ENCODE measurements at places on chromosomes 6 and 20. TPM values are rescaled to one million over a fixed set of nuclear protein-coding genes. Genes with fewer than 3 reads are reported as not detected.

FAM83C gene
- total RNA-seq, result not detected

ADAT2 gene
- 2.3 TPM for total RNA-seq

STX11 gene
- total RNA-seq, result under 0.01 TPM

PCK1 gene
- total RNA-seq, result not detected

RAB5IF gene
- total RNA-seq, result 131 TPM

KLC4 gene
- total RNA-seq, result 21.6 TPM

MMP24OS gene
- total RNA-seq, result 30.7 TPM

FLOT1 gene
- total RNA-seq, result 234 TPM

MKKS gene
- 3.7 TPM for total RNA-seq

FRK gene
- 0.18 TPM for total RNA-seq

CNBD2 gene
- 2.0 TPM for total RNA-seq

ABCC10 gene
- 14.7 TPM for total RNA-seq

SEL1L2 gene
- total RNA-seq, result not detected

GNAS-AS1 gene
- not detected for total RNA-seq

AFG1L gene
- total RNA-seq, result 2.9 TPM

ATP6V1G2 gene
- total RNA-seq, result 0.18 TPM

TRIM10 gene
- not detected for total RNA-seq

TCF19 gene
- total RNA-seq, result 34.0 TPM

CFAP61 gene
- not detected for total RNA-seq

MAP1LC3A gene
- 30.8 TPM for total RNA-seq

BTN1A1 gene
- not detected for total RNA-seq

MUC22 gene
- not detected for total RNA-seq

FAM229B gene
- total RNA-seq, result 12.4 TPM

PKIG gene
- 143 TPM for total RNA-seq

TSPO2 gene
- not detected for total RNA-seq

PRICKLE4 gene
- total RNA-seq, result not detected
